ENCODE measurements at places on chromosomes 5 and 9. TPM values are rescaled to one million over a fixed set of nuclear protein-coding genes. Genes with fewer than 3 reads are reported as not detected.
A peak's percentile ranks its signal among the peaks of the same experiment; 100 is the strongest.

SLC6A19 gene
- not detected for total RNA-seq

SPINK9 gene
- not detected for total RNA-seq

CCL27 gene
- not detected for total RNA-seq

PKN3 gene
- 3.5 TPM for total RNA-seq

PHF24 gene
- not detected for total RNA-seq

SMIM32 gene
- total RNA-seq, result not detected

GRCh38 chr9:83469722-83470121, 68.5 kb downstream of the FRMD3 start:
- peak; percentile 65 for DNase-seq

DNA sequence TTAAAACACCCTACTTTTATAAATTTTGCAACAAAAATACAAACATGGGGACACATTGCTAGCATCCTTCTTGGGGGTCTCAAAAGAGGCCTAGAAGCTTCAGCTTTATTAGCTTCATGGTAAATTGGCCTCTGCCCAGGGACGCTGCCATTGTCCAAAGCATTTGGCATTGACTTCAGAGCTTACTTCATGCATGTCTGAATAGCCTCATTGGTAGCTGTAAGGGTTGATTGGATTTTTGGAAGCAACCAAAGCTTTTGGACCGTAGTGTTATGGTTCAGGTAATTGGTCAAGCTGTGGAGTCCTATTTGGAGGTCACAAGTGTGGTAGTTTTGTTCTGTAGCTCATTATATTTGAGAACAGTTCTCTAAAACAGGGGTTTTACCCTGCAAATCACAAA, 411.7 kb upstream of the SLC24A2 start:
- DNase-seq, result no peak

GRCh38 chr5:83044926-83045325, 32.3 kb downstream of the TMEM167A start:
- peak; percentile 55 for DNase-seq

DNA sequence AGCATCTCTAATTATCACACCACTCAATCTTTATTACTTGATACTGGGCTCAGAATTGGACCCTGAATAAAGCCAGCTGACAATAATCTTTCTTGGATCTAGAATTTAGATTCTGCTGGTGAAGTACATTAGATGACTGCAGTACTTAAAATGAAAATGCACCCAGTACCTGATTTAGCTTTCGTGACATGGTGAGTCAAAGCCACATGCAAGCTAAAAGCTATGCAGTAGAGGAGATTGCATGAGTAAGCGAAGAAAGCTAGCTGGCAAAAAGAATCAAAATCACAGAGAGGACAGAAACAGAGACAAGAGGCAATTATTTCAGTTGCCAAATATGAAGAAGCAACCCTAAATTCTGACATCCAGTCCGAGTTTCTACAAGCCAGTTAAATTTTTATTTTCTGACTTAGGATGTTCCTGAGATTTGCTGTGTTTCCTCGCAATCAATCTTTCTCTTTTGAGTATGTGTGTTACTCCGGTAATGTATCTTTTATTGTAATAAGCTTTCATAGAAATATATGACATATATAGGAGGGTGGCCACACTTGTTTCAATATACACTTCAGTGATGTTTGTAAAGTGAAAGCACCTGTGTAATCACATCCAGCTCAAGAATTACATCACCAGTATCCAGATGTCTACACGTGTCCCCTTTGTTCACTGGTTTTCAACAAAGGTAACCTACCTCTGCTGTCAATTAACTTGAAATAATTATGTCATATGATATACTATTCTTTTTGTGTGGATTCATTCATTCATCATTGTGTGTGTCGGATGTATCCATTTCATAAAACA, 101.7 kb downstream of the CDH18 start:
- DNase-seq, result peak; percentile 2

DNA sequence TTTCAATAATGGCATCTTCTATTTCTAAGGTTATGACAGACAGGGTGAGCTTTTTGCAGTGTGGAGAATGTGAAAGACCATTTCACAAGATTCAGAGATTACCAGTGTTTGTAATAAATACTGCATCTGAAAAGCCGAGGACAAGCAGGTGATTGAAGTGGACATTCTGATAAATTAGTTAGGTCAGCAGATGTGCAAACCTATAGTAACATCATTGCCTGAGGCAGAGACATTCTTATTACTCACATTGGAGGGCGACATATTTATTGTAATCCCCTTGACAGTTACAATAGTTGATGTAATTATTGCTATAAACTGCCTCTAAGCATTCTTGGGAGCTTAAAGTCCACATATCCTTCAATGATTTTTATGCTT, 3.3 kb downstream of the RASGRF2 start:
- DNase-seq, result peak; percentile 36

GRCh38 chr9:135902655-135903357, 4.5 kb downstream of the CAMSAP1 start:
- no peak for DNase-seq

DNA sequence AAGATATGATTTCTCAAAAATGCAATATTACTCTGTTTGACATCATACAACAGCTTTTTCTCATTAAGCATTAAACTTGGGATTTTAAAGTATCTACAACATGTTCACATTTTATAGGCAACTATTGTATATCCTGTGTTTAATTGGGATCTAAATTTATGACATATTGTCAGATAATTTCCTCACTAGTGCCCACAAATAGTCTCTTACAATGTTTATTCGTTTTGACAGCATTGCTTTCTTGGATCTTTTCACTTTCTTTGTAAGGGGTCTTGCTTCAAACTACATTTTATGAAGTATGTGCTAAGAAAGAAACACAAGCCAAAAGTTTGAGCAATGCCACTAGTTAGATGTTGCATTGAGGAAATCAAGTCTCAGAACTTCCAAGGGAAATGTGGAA, 285.1 kb downstream of the TMEM167A start:
- no peak for DNase-seq

GRCh38 chr5:82986404-82986803, 90.8 kb downstream of the TMEM167A start:
- DNase-seq, result no peak

DNA sequence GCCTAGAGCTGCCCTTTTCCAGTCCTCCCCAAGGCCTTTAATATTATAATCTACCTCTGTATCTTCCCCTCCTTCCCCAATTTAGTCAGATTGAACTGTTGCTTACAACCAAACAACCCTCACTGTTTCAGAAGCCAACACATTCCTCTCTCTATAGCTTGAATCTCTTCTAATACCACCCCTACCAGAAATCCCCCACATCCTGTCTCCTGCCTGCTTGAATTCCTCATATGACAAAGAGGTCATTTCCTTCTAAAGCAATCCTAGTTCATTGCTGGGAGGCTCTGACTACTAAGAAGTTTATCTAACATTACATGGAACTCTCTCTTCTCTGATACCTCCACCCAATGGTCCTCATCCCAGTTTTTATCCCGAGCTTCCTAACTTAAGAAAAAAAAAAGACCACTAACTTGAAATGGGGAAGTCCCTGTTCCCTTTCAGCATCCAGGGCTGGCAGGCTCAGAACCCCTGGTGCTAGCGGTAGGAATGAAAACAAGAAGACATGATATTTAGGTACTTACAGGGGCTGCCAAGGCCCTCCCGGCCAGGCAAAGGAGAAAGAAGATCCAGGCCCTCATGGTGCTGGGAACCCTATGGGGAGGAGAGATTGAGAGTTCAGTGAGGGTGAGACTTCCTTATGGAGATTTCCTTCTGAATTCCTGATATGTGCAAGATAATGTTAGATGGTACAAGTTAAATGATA, 11.0 kb downstream of the SPARC start:
- DNase-seq, result peak; percentile 84

DNA sequence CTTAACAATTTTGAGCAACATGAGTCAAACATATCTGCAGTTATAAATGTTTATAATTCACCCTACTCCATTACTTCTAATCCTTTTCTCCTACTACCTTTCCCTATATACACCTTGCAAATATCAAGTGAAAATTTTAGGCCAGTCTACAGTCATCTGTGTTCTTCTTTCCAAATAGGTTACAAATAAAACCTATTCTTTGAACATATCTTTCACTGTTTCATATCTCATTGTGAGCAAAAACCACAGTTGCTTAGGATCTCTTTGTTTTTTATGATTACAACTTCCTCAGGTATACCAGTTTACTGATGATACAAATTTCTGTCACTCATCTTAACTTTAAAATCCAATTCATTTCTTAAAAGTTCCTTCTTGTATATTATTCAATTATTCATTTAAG, 34.4 kb downstream of the RFX3 start:
- no peak for DNase-seq

DNA sequence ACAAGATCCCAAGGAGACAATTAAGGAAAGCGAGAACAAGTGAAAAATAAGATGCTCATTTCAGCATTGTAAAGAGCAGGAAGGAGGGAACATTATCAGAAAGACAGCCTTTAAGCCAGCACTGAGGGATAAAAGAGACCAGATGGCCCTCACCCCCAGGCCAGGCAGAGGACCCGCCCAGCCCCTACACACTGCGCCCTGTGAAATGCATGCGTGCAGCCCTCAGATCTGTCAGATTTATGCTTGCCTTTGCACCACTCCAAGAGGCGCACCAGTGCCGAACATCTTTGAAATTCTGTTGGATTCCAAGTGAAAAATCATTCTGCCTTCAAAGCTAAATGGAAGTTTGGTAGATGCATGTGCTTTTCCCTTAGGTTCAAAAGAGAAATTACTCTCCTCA, 378.0 kb downstream of the MLLT3 start:
- no peak for DNase-seq

- peak; percentile 93 for DNase-seq
These were observed 21.2 kb downstream of the DYNC2I2 start for GRCh38 chr9:128635266-128636023.

DNA sequence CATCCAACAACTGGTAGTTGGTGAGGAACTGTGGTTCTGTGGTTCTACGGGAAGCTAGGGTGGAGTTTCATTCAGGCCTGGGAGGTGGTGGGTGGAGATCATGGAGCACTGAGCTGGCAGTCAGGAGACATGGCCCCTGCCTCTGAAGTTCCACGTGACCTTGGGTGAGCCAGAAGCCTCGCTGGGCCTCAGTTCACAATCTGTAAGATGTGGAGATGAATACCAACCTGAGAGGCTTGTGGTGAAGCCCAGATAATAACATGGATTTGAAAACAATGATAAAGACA, 177.9 kb downstream of the MACROH2A1 start:
- DNase-seq, result no peak

DNA sequence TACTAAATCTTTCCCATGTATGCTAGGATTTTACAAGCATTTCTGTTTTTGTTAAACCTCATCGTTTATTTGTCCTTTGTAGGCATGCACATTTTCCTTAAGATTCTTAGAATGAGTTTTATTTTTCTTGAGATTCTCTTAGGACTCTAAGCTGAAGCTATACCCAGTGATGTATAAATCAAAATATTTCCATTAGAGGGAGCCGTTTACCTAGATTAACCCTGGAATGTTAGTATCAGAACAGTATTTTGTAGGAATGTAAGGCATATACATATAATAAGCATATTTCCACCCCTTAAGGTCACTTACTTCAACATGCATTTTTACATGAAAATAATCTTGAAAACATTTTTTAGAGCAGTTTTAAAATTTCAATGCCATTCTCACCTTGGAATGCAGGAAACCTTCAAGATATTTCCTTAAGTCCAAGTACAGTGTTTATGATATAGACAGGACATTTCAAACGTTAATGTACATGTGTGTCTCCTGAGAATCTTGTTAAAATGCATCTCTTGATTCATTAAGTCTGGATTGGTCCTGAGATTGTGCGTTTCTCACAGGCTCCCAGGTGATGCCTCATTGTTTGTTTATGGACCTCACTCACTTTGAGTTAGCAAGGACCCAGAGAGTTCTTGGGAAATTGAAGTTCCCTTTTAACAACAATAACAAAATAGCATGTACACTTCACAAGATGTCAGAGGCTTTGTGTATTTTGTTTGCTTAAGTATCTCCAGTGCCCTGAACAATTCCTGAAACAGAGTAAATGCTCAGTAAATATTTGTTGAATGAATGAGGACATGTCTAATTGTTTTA, 34.9 kb upstream of the FCHO2 start:
- peak; percentile 21 for DNase-seq

All from fibroblast of villous mesenchyme (primary cell).